ENCODE measurements at places on chromosomes 2 and 18.

- DNase-seq = no peak
These were observed 1075.3 kb downstream of the LRP1B start for GRCh38 chr2:141055531-141055930.

DNA sequence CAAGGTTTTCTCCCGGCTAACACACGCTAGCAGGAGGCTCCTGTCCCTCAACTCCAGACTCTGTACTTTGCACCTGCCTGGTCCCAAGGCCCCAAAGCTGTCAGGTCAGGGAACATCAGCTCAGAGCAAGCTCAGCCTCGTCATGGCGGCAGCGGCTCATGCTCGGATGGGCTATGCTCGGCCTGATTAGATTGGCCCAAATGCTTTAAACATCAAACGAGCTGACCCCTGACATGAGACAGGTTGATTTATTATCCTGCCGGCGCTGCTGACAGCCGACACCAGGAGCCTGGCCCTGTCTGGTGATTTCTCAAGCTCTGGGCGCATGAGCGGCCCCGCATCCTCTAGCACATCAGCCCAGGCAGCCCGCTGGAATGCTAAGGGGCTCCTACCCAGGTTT is 436.4 kb downstream of the EIPR1 start:
- DNase-seq = no peak

GRCh38 chr2:234680688-234681619 is 184.1 kb upstream of the ARL4C start:
- DNase-seq = no peak

GRCh38 chr2:63866009-63866709 is 24.5 kb downstream of the UGP2 start:
- no peak for DNase-seq

GRCh38 chr18:12318334-12318697 is 10.3 kb downstream of the TUBB6 start:
- no peak for DNase-seq

All from Panc1 (cell line).